ENCODE measurements at places on chromosomes 1 and 21.

- no peak for DNase-seq
Observed at GRCh38 chr1:225498549-225499136, 70.8 kb upstream of the LBR start.

GRCh38 chr1:209655411-209656231, 3.4 kb upstream of the LAMB3 start:
- no peak for DNase-seq

DNA sequence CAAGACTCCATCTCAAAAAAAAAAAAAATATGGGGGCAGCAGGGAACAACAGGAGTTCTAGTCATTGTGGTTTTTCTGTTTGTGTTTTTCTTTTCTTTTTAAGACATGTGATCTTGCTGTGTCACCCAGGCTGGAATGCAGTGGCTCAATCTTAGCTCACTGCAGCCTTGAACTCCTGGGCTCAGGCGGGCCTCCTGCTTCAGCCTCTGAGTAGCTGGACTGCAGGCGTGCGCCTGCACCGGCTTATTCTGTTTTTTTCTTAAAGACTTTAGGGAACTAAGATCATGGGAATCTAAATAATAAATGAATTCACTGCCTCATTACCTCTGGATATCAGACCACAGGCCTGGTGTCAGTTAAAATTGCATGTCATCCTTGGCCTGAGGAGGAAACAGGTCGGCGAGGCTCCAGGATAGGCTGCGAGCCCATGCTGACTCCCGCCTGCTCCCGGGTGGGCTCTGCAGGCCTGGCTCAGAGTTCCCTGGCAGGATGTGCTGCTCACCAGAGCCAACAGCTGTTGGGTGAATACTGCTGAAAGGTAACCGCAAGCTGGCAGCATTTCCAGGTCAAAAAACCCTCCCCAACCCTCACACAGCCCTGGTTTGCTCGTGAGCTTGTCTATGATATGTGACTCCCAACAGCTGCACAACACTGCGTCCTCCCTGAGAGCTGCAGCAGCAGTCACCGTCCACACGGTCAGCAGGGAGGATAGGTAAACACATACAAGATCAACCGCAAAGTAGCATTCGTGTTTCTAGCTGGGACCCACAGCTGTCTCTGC, 58.1 kb downstream of the SCCPDH start:
- peak; percentile 77 for DNase-seq

- peak; percentile 78 for DNase-seq
Observed at GRCh38 chr1:41751804-41752513, 166.8 kb downstream of the HIVEP3 start.

DNA sequence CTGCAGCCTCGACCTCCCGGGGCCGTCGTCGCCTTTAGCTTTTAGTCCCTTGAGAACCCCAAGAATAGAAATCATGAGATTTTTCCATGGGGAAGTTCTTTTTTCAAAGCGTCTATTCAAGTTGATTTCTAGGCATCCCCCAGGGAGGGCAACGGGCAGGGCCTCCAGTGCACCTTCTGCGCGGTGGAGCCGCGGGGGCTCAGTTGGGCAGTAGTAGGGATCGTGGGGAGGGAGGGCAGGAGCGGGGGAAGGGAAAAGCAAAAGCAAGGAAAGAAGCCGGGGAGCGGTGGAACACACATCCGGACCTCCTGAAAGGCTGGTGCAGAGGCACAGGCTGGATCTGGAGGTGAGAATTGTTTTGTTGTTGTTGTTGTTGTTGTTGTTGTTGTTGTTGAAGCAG, 103.4 kb downstream of the PPIAL4G start:
- DNase-seq: no peak
